Stimulated activated CD4-positive, alpha-beta T cell treated with anti-CD3 and anti-CD28 coated beads, Interleukin-1b, Interleukin-23, amount 100 ng/mL, for 1 hour (primary cell): ENCODE measurements at places on chromosomes 7 and 10.

DNA sequence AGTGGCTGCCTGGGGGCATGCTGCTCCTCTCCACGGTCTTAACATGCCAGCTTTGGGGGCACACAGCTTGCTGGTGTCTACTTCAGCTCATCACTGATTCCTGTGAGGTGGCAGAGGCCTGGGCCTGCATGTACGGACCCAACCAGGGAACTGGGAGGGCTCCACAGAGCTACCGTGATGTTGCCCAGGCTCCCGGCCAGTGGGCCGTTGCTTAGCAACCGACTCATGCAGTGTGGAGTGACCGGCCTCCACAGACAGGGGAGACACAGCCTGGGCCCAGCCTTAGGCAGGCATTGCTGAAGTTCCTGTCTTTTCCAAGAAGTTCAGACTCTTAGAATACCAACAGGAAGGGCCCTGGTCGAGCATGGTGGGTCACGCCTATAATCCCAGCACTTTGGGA lies 25.8 kb upstream of the SH2B2 start:
- no peak for DNase-seq

- no peak for DNase-seq
Observed at GRCh38 chr10:25068152-25069058, 52.0 kb downstream of the THNSL1 start.

DNA sequence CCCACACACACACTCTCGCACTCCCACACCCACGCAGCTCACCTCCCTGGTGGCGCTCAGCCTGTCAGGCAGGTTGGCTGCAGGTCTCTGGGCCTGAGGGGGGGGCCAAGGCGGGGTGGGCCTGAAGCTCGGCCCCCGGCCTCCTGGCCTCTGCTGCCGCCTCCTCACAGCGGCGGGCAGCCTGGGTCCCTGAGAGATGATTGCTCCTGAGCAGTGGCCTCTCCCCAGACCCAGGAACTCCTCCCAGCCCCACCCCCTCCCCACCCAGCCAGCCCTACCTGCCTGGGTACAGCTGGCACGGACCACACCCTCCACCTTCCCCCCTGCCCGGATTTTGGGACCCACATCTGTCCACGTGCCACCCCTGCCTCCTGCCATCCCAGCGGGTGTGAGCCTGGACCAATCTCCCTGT lies 4.6 kb upstream of the TMEM184A start:
- DNase-seq: no peak

GRCh38 chr7:16203065-16203464 lies 218.3 kb downstream of the CRPPA start:
- no peak for DNase-seq

DNA sequence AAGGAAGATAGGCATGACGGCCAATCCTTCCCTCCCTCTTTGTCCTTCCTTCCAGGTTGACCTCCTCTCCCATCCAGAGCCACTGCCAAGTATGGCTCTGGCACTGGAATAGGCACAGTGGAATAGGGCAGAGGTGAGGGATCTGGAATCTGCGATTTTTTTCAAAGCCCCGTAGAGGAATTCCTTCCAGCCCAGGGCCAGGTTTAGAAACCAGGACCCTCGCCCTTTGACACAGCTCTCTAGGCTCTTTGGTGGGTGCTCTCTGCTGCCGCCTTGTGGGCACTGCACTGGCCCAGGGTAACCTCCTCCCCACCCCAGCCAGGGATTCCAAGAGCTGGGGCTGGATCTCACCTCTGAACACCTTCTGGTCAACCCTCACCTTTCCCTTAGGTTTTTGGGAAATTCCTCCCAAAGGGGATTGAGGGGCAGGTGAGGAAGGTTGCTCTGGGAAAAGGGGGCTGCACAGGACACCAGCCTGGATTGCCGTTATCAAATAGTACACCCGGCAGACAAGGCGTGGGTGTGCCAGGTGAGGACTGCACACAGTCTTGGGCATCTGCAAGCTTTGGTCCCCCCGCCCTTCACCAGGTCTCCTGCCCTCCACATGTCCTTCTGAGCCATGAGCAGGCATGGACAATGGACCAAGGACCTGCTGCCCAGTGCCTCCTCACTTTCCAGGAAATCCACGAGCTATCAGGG lies 22.8 kb downstream of the C10orf105 start:
- DNase-seq: peak; percentile 26

GRCh38 chr10:126224967-126225671 lies 163.2 kb downstream of the ADAM12 start:
- DNase-seq: no peak

DNA sequence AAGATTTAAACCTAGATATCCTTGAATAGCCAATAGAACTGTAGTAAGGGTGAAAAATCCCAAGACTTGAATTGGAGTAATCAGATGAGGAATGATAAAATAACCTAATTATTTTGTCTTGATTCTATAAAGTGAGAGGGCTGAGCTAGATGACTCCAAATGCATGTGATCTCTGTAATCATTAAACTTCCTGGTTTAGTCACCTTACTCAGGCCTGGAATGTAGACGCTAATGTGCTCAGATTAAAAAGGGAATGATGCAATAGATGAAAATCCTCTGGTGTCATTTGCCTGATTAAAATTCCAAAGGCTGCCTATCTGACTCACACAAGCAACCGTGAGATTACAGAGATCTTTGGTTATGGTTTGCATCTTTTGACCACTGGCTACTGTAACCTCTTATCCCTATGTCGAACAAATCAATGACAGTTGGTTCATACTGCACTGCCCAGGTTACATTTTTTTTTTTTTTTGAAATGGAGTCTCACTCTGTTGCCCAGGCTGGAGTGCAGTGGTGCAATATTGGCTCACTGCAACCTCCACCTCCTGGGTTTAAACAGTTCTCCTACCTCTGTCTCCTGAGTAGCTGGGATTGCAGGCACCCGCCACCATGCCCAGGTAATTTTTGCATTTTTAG lies 2.9 kb upstream of the HKDC1 start:
- no peak for DNase-seq

GRCh38 chr7:29641651-29642050 lies 78.0 kb downstream of the PRR15 start:
- no peak for DNase-seq

DNA sequence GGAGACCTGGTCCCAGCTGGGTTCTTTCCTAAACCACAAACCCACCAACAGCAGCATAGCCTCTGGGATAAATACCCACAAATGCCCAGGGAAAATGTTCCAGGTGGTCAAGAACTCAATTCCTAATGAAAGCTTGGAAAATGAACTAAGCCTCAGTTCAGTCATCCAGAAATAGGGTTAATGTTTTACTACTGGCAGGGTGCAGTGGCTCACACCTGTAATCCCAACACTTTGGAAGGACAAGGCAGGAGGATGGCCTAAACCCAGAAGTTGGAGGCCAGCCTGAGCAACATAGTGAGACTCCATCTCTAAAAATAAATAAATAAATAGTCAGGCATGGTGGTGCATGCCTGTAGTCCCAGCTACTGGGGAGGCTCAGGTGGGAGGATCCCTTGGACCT lies 82.2 kb downstream of the SVOPL start:
- no peak for DNase-seq

DNA sequence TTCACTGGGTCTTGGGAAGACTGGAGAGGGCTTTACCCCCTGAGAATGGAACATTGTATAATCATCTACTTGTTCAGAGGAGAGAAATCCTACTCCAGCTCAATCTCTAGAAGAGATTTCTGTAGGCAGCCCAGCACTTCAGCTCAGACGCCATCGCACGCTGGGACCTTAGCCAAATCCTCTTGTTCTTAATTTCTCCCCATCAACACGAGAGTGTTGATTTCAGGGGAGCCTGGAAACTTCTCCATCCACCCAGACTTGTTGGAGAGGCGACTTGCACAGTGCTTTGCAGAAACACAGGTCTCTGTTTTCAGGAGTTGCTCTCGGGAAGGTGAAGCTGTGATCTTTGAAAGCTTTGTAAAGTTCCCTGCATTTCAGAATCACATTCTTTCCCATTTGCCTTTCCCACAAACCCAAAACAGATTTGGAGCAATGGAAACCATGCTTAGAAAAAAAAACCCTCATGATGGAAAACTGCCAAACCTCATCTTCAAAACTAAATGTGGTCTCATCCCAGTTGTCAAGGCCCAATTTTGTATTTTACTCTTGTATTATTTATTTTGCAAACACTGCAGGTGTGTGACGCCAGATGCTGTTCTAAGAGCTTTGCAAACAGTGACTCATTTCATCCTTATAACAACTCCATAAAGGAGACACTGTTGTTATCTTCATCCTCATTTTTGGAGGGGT lies 60.9 kb downstream of the CALML3 start:
- no peak for DNase-seq

GRCh38 chr7:158285383-158285770 lies 302.2 kb downstream of the PTPRN2 start:
- no peak for DNase-seq

DNA sequence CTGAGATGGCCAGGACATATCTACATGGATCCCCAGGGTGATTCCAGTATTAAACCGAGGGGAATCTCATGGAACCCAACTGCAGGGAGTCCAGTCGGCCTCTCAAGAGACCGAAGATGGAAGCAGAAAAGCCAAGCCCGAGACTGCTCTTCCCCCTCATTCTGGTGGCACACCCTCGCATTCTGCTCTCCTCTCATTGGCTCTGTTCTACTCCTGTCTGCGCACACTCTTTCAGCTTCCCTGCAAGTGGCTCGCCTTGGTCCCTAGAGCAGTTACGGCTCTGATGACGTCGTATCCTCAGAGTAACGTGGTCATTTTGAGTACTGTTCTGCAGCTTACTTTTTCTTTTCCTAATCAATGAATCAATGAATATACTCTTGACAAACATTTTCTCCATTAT lies 72.6 kb upstream of the RHEB start:
- no peak for DNase-seq

- DNase-seq: no peak
Observed at GRCh38 chr7:151759591-151760042, 117.3 kb downstream of the PRKAG2 start.

GRCh38 chr10:46248651-46249146 lies 38.1 kb upstream of the ANTXRL start:
- no peak for DNase-seq

DNA sequence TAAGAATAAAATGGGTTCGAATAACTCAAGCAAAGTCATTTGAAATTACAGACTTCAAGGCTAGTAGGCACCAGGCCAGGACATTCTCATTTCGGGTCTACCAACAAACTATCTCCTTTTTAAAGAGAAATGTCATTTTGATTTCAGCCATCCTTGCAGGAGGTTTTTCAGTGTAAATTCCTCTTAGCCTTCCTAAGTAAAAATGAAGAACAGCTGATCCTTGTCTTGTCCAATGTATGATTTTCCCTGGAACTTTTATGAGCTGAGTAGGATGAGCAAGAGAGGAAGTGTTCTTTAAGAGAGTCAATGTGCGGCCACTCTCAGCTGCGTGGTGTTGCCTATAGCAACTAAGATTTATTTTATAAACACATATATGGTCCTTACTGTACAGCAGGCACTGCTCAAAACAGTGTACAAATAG lies 110.1 kb downstream of the PLCE1 start:
- DNase-seq: no peak

GRCh38 chr7:139103057-139103815 lies 6.3 kb downstream of the ZC3HAV1 start:
- DNase-seq: no peak

- DNase-seq: no peak
Observed at GRCh38 chr7:87541648-87542047, 59.0 kb downstream of the ABCB1 start.

DNA sequence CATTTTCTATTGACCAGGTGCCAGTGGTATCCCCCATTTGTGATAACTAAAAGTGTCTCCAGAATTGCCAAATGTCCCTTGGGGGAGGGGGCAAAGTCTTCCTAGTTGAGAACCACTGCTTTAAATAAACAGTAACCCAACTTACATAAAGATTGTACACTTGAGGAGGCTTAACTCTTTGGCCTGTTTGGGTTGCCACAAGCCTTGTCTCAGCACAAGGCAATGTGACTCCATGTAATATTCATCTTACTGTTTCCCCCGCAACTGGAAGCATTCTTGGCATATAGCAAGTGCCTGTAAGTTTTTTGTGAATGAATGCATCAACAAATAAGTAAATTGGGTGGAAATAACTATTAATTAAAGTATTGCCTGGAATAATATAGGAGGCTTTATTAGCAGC lies 108.3 kb downstream of the ANK3 start:
- DNase-seq: no peak

GRCh38 chr7:19482628-19483027 lies 226.2 kb downstream of the POLR1F start:
- no peak for DNase-seq

DNA sequence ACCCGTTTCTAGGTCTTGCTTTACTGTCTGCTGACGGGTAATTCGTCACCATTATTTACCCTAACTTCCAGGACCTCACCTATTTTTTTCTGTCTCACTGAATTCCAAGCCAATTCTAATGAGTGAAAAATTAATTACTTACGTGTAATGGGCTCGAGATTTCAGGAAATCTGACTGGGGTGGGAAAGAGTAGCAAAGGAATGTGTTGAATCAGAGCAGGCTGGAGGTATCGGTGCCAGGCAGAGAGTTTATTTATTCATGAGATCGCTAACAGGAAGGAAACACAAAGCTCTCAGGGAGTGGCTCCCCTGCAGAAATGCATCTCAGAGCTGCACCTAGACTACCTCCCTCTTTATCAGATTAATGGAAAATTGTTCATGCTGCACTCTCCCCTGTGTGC lies 4.0 kb upstream of the DIP2C start:
- DNase-seq: no peak

DNA sequence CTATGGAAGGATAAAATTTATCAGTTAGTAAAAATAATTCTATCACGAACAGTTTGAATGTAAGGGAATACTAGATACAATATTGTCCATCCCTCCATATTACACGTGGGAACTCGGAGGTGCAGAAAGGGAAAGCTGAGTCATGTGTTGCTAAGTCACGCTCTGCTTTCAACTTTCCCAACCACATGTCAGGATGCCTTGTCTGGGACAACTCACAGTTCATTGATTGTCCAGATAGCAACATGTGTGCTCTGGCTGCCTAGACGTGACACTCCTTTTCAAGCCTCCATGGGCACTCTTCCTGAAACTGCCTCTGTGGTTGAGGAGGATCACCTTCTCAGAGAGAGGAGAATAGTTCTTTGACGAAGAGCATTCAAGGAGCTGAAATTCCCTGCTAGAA lies 808.1 kb downstream of the GRID1 start:
- no peak for DNase-seq

DNA sequence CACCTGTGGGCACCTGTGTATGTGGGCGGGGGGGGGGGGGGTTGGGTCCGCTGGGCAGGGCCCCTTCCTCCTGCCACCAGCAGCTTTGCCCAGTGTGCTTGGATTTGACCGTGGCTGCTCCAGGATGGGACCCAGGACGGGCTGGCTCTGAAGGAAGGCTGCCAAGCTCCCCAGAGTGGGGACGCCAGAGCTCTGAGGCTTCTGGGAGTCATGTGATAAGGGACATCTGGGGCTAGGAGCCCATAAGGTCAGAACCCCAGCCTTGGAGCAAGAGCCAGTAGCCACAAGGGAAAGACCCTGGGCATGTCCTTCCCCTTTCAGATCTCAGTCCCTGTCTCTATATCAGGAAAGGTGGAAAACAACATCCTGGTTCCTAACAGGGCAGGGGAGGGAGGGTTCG lies 21.8 kb upstream of the AMZ1 start:
- DNase-seq: no peak

DNA sequence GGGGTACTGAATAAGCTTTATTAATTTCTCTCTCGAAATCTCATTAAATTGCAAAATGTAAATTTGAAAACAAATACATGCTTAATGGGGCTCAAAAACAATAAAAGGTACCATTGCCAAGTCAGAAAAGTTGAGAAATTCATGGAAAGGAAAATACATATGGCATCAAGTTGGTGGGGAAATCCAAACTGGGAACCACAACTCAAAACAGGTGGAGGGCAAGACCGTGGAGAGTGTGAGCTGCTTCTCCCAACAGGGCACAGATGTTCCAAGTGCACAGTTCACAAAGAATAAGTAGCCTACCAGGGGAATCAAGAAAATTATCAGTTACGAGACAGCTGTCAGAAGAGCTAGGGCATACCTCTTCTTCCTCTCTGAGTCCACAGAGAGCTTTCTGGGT lies 26.6 kb downstream of the MKX start:
- no peak for DNase-seq
